ENCODE measurements at places on chromosomes 7 and 10.

- no peak for DNase-seq
Observed at GRCh38 chr7:41238851-41239331, 464.0 kb downstream of the INHBA start.

- DNase-seq = no peak
Observed at GRCh38 chr7:2666155-2666554, 21.8 kb upstream of the AMZ1 start.

DNA sequence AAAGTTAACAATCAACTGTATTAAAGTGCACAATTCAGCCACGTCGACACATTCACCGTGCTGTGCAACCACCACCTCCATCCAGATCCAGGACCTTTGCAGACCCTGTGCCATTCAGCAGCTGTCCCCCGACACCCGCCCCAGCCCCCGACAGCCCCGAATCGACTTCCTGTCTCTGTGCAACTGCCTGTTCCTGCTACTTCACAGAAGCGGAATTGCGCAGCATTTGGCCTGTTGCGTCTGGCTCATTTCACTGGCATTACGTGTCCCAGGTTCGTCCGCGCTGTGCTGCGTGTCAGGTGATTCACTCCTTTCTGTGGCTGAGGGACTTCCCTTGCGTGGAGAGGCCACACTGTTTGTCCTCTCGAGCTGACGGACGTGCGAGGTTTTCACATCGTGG, 33.2 kb upstream of the DNAAF5 start:
- no peak for DNase-seq

DNA sequence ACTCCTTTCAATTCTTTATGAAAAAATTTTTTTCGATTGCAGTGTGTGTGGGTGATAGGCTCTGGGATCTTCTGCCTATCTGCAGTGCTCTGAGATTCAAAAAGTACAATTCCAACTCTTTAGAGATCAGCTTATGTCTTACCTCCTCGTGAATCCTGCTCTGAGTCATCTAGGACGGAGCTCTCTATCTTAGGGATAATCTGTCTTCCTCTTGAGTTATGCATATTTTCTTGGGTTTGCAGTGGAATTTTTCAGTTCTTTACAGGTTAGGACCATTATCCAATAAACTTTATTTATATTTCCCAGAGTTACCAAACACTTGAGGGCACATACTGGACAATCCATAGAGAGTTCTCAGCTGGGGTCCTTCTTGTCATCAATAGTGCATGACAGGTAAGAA, 428.6 kb downstream of the ACTR3B start:
- DNase-seq = no peak

- DNase-seq = no peak
Observed at GRCh38 chr10:3139216-3139910, 33.2 kb downstream of the PITRM1 start.

DNA sequence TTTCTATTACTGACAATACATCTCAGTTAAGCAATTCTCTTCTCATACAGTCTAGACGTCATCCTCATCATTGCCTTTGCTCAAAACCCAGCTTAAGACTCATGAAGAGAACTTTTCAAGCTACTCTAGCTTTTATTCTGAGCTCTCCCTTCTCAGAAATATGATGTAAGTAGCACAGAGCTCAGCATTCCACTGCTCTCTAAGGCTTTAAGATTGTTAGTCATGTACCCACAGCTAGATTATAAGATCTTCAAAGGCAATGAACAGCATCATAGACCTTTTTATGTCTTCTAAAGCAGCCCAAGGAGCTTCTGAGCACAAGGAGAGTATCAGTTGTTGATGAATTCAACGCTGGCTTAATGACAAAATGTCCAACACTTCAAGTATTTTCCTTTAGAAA, 119.3 kb downstream of the NRP1 start:
- no peak for DNase-seq

- DNase-seq = no peak
Observed at GRCh38 chr10:3046210-3046779, 21.1 kb upstream of the PFKP start.

GRCh38 chr10:6232225-6232807, 29.6 kb downstream of the PFKFB3 start:
- DNase-seq = no peak

DNA sequence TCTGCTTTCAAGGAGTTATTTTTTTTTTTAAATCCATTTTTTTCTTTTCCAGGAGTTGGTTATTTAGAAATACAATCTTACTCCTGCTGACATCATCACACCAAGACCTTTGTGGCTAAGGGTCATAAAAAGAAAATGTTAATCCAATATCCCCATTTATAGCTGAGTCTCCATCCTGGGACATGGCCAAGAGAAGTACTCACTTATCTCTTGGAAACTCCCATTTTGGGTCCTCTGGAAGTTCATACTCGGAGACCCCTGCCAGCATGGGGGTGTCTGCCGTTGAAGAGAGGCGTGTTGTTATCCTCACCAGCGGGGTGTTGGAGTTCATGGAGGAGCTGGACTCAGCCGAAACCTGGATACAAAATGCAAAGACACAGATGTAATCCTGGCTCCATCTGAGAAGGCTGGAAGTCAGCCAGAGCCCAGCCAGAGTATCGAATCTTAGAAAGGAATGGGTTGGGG, 94.6 kb downstream of the FGFR2 start:
- no peak for DNase-seq

- no peak for DNase-seq
Observed at GRCh38 chr10:121648493-121648892, 50.2 kb upstream of the FGFR2 start.

GRCh38 chr7:8628656-8629055, 195.2 kb downstream of the NXPH1 start:
- no peak for DNase-seq

DNA sequence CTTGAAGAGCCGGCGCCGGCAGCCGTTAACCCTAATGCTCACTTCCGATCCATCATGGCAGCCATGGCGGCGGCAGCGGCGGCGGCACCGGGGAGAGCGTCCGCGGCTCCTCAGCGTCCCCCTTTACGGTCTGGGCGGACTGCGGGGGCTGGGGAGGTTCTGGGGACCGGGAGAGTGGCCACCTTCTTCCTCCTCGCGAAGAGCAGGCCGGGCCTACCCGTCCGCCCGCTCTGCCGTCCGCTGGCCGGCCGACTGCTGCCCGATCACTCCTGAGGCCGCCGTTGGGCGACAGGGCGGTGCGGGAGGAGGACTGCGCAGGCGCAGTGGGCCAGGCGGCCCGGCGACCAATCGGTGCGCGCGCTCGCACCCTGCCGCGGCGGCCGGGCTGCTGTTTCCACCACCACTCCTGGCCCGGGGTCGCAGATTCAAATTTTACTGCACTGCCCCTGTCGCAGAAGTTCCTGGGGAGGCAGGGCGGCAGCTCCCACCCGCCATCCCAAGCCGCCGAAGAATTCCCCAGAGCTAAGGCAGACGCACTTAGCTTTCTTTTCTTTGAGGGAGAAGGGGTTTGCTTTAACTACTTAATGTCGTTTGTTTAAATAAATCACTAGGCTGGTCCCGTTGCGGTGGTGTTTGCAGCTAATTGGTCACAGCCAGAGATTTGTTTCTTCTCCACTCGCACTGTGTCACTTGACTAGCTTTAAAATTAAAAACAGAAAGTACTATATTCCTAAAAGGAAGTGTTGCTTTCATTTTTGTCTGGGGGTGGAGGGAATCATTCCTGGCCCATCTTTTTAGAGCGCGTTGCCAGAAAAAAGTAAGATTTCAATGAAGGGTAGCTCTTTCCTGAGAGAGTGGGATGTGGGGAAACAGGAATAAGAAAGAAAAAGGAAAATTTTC, at the start of gene KIF5B:
TSS of gene KIF5B (minus strand) at position 290 of the 900 bp plus-strand sequence. CDS start 452 bp downstream, outside the sequence.
- DNase-seq = no peak

DNA sequence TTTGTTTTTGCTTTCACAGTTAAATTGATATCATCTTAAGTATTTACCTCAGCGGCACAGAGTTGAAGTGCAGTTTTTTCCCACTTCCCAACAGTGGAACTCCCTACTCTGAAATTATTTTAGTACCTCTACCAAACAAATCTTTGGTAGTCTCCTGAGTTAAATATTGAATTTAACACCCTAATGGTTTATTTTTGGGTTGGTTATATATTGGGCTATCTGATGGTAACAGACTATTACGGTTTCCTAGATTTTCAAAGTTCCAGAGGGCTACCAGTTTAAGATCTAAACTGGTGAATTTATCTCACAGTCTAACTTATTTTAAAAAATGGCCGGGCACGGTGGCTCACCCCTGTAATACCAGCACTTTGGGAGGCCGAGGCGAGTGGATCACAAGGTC, 1.3 kb downstream of the ZNF277 start:
- no peak for DNase-seq

- no peak for DNase-seq
Observed at GRCh38 chr7:7802531-7802930, 84.1 kb upstream of the RPA3 start.
